ENCODE measurements at places on chromosomes 1 and 21. TPM values are rescaled to one million over a fixed set of nuclear protein-coding genes. Genes with fewer than 3 reads are reported as not detected.
A peak's percentile ranks its signal among the peaks of the same experiment; 100 is the strongest.

The SMPDL3B gene
- 0.26 TPM for total RNA-seq

DNA sequence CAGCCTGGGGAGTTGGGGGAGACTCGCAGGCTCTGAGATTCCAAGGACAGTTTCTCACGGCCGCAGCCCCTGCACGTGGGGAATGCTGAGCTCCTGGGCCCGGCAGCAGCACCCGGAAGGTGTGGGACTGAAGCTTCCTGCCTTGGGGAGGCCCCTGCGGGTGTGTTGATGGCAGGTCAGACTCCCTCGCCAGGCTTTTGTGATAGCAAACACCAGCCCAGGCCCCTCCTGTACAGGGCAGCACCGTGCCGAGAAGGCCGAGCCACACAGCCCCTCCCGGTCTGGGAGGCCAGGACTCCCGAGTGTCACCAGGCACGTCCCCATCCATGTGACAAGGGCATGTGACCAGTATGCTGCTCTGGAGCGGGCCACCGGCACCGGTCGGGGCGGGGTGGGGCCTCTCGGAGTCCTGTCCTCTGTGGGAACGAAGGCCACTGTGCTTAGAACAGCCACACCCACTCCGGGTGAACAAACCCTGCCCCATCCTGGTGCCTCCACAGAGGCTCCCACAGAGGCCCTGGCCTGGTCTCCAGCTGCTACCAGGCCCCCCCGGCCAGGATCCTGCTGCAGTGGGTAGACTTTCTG, 31.1 kb upstream of the ARHGEF16 start:
- no peak for DNase-seq

The PPOX gene
- 19.1 TPM for total RNA-seq

- DNase-seq: no peak
These were observed 481.8 kb downstream of the USP25 start for GRCh38 chr21:16211339-16212303.

GRCh38 chr1:117675907-117676430, 70.1 kb downstream of the TENT5C start:
- no peak for DNase-seq

DNA sequence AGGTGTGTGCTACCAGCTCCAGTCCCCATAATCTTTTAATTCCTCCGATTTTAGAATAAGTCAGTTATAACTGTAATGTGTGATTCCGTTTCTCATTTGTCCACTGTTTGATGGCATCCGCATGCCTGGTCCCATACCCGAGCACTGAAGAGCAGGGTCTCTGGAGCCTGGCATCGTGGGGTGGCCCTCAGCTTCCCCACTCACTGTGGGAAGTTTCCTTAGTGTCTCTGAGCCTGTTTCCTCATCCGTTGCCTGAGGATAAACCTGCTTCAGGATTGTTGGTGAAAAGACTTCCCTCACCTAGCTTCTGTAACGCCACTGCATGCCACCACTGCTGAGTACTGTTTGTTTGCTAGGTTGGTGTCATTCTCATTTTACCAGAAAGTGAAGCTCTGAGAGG, 19.5 kb downstream of the PARK7 start:
- no peak for DNase-seq

- no peak for DNase-seq
These were observed 171.2 kb upstream of the RUNX1 start for GRCh38 chr21:35220301-35220700.

DNA sequence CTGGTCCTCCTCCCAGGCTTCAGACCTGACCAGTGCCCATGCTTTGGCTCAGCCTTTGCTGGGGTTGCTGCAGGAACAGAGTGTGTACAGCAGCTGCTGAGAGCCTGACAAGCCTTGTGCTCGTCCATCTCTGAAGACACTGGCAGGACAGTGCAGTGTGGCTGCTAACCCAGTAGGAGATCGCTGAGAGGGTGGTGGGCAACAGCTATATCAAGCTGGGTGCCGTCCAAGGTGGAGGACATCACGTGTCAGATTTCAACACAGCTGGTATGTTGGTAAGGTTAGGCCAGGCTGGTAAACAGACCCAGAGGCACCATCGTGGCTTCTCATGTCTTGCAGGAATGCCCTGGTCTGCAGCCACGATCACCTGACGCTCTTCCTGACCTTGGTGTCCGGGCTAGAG, 17.9 kb upstream of the SLC25A34 start:
- DNase-seq: no peak

The SKI gene
- total RNA-seq: 20.8 TPM

DNA sequence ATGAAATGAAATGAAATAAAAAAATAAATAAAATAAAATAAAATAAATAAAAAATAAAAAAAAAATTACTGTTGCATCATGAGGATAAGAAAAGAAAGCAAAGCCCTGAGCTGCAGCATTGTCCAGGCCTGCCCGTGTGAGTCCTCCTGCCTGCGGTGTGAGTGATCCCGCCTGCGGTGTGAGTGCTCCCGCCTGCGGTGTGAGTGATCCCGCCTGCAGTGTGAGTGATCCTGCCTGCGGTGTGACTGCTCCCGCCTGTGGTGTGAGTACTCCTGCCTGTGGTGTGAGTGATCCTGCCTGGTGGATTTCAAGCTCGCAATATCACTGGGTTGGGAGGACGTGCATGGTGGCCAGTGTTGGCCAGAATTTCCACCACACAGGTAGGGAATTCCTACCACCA, 22.4 kb upstream of the PTTG1IP start:
- no peak for DNase-seq

- DNase-seq: no peak
These were observed 81.2 kb downstream of the WDR4 start for GRCh38 chr21:42798106-42798505.

GRCh38 chr1:94801919-94802546, 18.1 kb upstream of the SLC44A3 start:
- peak; percentile 24 for DNase-seq

The SLC37A1 gene
- 11.8 TPM for total RNA-seq

The PPM1J gene
- total RNA-seq: 0.81 TPM

The CCDC190 gene
- 3.8 TPM for total RNA-seq

GRCh38 chr1:209497729-209498128, 85.8 kb upstream of the CAMK1G start:
- DNase-seq: no peak

The CAMK2N1 gene
- 10.9 TPM for total RNA-seq

The FGGY gene
- total RNA-seq: 7.8 TPM

The MAB21L3 gene
- not detected for total RNA-seq

The DLGAP3 gene
- not detected for total RNA-seq

DNA sequence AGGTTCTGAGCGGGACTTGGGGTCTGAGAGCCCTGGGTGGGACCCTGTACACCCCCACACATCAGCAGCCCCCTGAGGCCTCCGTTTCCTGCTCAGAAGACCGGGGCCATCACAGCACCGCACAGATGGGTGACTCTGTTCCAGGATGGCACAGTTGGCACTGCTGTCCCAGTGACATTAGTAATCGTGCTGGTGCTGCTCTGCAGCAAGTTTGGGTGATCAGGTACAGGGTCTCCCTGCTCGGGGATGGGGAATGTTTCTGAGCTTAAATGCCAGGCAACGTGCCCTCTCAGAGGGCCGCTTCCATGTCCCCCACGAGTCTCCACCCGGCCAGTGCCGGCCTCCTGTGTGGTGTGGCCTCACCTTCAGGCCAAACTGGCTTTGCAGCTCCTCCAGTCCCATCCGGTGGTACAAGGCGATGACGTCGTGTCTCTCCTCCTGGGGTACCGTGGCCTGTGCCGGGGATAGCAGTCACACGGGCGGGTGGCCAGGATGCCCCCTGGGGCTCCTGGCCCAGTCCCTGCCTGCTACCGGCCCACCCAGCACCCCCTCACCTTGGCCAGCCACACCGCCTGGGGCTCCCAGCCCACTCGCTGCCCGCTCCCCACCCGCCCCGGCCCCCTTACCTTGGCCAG, 17.1 kb downstream of the PRXL2B start:
- no peak for DNase-seq

The SH2D1B gene
- not detected for total RNA-seq

The CLCA4 gene
- not detected for total RNA-seq

All from pulmonary artery endothelial cell (primary cell).